Stimulated activated CD4-positive, alpha-beta T cell treated with anti-CD3 and anti-CD28 coated beads, TNF-alpha, amount 100 ng/mL, for 4 hours (primary cell): ENCODE measurements at places on chromosomes 6 and 20.

DNA sequence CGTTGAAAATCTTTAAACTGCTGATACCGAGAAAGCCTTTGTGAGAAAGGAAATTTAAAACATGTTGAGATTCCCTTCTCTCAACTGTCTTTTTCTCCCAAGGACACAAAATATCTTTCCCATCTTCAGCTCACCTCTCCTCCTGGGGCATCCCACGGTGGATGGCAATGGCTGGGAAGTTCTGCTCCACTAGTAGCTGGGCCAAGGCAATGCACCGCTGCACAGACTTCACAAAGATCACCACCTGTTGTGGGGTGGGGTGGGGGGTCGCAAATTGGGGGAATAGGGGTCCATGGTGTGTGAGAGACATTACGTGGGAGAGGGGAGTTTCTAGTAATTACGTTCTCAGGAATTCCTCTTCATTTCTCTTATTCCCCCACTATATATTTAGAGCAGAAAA is 2.4 kb downstream of the MCCD1 start:
- DNase-seq: no peak

DNA sequence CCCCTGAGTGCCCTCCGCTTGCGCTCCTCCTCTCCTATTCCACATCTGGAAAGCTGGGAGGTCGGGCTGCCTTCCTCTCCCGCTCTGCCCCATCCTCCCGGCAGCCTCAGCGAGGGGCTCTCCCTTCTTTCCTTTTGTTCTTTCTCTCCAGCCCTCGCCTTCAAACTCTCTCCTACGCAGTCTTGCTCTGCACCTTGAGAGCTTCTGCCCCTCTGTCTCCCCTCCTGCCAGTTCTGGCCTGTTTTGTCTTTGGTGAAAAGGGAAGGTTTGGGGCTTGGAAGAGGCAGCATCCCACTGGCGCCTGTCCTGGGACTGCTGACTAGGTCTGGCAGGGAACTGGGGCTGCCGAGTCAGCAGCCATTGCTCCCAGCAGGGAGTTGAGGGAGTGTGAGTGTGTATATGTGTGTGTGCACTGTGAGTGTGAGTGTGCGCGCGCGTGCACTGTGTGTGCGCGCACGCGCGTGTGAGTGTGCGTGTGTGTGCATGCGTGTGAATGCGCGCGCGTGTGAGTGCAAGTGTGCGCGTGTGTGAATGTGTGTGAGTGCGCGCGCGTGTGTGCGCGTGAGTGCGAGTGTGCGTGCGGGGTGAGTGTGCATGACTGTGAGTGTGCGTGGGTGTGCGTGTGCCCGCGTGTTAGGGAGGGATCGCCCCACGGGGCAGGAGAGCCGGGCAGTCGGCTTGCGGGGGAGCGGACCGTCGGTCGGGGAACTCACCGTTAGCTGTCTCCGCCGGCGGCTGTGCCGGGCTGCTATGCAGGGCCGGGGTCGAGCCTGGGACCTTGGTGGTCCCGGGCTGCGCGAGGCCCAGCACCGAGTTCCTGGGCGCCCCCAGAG is 523 bp downstream of the CPXM1 start:
- DNase-seq: no peak

GRCh38 chr6:19320111-19320581 is 517.0 kb upstream of the ID4 start:
- no peak for DNase-seq

GRCh38 chr6:28632326-28632851 is 106.7 kb downstream of the GPX5 start:
- no peak for DNase-seq

GRCh38 chr20:20519269-20519668 is 151.4 kb downstream of the INSM1 start:
- no peak for DNase-seq

- DNase-seq: no peak
Measured at GRCh38 chr6:100671740-100672139, 207.0 kb upstream of the SIM1 start.

GRCh38 chr6:166104107-166104506 is 63.5 kb downstream of the TBXT start:
- no peak for DNase-seq

GRCh38 chr6:122714059-122714458 is 65.5 kb upstream of the FABP7 start:
- no peak for DNase-seq

- DNase-seq: no peak
Measured at GRCh38 chr6:89066940-89067646, 13.5 kb upstream of the PNRC1 start.

DNA sequence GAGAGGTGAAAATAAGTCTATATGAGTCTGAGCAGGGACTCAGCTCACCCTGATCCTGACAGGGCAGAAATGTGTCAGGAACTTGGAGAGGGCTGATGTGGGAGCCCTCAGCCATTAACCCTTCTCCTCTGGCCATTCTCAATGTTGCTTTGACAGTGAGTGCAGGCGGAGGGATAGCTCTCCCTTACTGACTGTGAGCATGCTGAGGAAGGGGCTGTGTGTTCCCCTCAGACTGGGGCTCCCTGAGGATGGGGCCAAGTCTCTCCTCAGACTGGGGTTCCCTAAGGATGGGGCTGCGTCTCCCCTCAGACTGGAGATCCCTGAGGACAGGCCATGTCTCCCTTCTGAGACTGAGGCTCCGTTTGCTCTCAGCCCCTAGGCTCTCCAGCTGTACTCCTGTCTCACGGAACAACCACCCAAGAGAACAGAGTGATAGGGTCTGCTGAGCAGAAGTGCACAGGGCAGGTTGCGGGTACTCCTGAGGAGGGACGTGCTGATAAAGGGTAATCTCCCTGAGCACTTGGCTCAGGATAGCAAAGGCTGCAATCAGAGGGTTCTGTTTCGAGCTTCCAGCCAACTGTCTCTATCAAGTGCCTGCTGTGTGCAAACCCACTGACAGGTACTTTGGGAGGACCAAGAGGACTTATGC is 141.0 kb downstream of the MRPL14 start:
- no peak for DNase-seq

DNA sequence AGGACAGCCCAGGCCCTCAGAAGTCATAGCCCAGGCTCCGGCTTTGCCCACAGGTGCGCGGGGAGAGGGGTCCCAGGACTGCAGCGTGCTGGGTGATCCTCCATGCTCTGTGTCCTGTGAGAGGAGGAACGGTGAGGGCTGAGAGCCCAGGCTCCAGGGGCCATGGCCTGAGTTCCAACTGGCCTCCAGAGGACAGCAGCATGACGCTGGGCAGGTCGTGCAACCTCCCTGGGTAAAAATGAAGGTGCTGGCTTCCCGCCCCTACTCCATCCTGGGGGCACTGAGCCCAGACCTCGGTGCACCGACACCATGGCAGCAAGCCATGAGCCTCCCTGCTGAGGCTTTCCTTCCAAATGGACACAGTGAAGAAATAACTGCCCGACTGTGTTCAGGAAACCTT is 305.4 kb downstream of the TAF4 start:
- DNase-seq: no peak

GRCh38 chr6:26120807-26121140 is 33.5 kb downstream of the HFE start:
- no peak for DNase-seq

DNA sequence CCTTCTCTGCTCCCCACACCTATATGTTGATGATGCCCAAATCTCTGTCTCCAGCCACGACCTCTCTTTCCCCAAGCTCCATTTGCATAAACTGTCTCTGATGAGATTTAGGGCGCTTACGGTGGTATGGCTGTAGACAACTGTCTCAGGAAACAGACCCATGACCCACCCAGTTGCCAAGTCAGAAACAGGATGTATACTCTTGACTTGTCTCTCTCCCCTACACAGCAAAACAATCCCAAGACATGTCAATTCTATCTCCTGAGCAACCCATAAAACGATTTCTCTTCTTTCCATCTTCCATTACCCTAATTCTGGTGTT is 13.9 kb downstream of the GNL1 start:
- no peak for DNase-seq

- no peak for DNase-seq
Measured at GRCh38 chr6:117711369-117711768, 36.1 kb downstream of the NUS1 start.

DNA sequence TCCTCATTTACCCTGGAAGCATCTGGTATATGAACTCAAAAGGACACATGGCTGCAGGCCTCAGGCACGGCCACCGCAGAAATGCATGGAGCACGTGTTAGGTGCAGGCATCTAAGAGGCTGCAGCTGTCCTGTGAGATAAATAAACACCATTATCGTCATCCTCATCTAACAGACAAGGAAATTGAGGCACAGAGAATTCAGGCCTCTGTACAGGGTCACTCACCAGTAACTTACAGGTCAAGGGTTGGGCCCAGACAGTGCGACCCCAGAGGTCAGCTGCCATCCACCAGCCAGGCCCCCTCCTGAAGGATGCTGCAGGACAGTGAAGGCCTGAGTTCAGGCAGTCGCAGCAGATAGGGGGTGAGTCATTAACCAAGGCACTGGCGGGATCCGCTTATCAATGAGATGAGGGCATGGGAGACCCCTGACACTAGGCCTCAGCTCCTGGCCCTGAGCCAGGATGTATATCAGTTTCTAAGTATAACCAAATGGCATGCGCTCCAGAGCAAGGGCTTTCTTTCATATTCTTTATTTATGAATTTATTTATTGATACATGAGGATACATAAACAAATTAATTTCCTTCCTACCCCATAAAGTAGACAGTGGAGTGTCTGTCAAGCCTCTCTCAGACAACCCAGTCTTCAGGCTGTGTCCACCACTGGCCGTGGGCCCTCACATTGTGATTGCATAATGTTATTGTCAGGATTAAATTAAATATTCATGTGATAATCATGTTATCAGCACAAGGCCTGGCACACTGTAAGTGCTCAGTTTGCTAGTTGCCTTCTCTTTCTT is 316.9 kb downstream of the QKI start:
- no peak for DNase-seq

GRCh38 chr6:134092449-134092848 is 40.0 kb upstream of the SLC2A12 start:
- no peak for DNase-seq

GRCh38 chr20:2279253-2279779 is 16.5 kb upstream of the TGM3 start:
- DNase-seq: no peak

GRCh38 chr6:138966870-138967269 is 21.2 kb downstream of the REPS1 start:
- DNase-seq: no peak

DNA sequence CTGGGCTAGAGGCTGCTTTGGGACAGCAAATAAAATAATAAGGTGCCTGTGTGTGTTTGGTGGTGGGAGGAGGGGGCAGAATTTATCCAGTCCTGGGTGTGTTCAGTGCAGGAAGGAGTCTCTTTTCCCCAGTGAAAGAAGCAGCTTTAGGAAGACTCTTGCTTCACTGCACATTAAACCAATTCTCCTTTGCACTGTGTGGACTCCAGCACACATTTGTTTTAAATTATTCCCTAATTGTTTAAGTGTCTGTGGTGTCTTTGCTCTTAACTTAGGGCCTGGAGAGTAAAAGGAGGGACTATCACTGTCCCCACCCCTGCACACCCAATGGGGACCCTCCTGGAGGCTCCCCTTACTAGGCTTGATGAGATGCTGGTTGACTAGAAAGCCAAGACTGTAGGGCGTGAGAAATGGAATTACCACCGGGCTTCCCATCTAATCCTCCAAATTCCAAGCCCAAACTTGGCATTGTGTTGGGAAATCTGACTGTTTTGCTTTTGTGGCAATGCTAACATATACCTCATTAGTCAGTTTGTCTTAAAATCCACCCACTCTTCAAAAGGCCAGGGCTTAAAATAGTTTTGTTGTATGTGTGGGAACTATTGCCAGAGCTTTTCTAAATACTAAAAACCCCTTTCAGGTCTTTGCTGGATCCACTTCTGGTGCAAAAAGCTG is 13.5 kb upstream of the DAAM2 start:
- DNase-seq: no peak

GRCh38 chr6:52976149-52976548 is 18.9 kb downstream of the GSTA4 start:
- no peak for DNase-seq

DNA sequence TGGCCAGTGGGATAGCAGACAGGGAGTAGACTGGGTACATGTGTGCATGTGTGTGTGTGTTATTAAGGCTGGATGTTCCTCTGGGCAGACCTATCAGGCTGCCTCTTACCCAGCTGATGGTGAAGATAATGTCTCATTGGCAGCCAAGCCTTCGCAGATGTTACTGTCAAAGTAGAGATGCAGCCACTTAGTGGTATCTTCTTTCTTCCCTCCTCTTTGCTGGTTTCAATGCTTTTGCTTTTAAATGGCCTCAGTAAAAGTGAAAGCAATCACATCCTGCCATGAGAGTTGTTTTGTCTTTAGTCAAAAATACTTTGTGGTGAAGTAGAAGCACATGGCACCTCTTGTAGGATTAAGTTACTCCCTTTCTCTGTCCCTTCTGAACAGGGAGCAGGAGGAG is 57.5 kb downstream of the SNRNP48 start:
- DNase-seq: no peak

GRCh38 chr6:147503587-147503986 is 4.9 kb upstream of the SAMD5 start:
- no peak for DNase-seq

GRCh38 chr6:139732451-139732850 is 358.0 kb upstream of the CITED2 start:
- no peak for DNase-seq

DNA sequence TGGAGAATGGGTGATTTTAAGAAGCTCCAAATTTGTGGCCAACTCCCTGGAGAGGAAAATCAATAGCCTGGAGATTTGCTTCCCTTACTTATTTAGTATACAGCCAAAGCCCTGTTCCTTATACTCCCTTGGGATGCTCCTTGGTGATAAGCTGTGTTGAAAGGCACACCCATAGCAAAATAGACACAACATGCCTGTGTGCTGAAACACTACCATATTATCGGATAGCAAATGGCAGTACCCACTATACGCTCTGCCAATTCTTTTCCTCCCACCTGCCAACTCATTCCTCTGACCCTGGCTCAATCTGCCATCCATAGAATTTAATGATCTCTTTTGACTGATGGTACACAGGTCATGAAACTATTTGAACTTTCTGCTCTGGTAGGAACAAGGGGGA is 98.2 kb downstream of the CLIC5 start:
- no peak for DNase-seq

- DNase-seq: no peak
Measured at GRCh38 chr6:444653-445275, 53.2 kb downstream of the IRF4 start.

DNA sequence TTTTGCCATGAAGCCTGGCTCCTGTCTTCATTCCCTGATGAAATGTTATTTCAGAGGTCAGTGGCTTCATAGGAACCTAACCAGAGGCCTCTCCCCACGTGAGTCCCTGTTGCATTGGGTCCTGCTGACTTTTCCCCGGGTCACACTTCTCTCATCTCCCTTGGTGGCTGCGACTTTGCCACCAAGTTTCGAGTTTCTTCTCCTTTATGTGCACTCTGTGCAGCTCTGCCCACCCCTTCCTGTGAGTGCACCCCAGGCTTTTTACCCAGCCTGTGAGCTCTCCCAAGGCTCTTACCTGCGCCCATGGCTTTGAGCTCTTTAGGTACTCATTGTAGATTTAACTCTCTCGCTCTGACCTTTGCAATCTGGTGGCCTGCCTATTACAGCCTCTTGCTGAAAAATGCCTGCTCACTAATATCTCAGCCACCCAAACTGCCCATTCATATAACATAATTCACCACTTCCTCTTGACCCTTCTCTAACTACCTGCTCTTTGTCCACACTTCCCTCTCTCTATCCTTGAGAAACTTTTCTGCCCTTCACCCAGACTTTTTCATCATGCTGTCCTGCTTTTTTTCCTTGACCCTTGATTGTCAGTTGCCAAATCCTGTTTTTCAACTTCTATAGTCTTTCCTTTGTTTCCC is 105.9 kb downstream of the SASH1 start:
- DNase-seq: no peak
